HTR-8/SVneo (cell line): ENCODE measurements at places on chromosomes 4 and X.

- no peak for DNase-seq
Measured at GRCh38 chrX:140822861-140823260, 113.3 kb downstream of the LINC00632 start.

DNA sequence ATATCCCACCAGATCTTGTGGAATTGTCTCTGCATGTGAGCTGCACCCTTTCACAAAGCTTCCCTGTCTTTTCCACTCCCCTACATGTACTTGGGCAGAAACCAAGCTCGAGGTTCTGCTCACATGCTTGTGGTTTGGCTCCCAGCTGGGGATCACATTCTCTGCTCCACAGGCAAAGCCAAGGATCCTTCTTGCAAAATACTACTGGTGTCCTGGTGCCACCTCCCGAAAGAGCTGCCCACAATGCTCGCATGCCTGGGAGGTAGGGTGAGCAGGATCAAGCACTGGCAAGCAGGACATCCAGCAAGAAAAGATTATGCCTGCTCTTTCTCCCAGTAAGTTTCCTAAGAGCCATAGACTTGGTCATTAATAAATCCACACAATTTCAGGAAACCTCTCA, 45.1 kb upstream of the PPARGC1A start:
- DNase-seq: peak; percentile 21

DNA sequence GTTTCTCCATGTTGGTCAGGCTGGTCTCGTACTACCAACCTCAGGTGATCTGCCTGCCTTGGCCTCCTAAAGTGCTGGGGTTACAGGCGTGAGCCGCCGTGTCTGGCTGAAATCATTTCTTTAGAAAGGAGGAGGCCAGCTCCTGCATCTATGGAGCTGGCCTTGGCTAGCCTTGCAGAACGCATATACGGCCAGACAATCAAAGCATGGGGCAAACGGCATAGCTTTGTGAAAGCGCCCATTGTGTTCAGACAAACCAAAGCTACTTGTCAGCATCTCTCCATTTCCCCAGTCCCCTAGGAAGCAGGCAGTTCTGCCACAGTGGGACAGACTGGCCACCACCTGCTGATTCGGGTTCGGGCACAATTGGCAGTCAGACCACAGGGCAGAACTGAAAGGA, 48.9 kb upstream of the IQSEC2 start:
- no peak for DNase-seq

- peak; percentile 6 for DNase-seq
Measured at GRCh38 chr4:123232439-123232838, 164.2 kb upstream of the SPRY1 start.

- DNase-seq: peak; percentile 55
Measured at GRCh38 chr4:130563185-130563888, 1467.4 kb downstream of the C4orf33 start.

GRCh38 chr4:30610361-30610760, 109.8 kb upstream of the PCDH7 start:
- DNase-seq: no peak
